ENCODE measurements at places on chromosomes 5 and 9. TPM values are rescaled to one million over a fixed set of nuclear protein-coding genes. Genes with fewer than 3 reads are reported as not detected.

Gene PCDHB7
- 0.68 TPM for total RNA-seq

- no peak for DNase-seq
These were observed 454.9 kb downstream of the ENC1 start for GRCh38 chr5:74185599-74185998.

Gene MELK
- 12.9 TPM for total RNA-seq

GRCh38 chr5:31486441-31486840, 45.5 kb downstream of the DROSHA start:
- DNase-seq: no peak

GRCh38 chr5:159106569-159107282, 7.0 kb upstream of the EBF1 start:
- DNase-seq: peak; percentile 84

GRCh38 chr5:68189171-68189570, 26.4 kb upstream of the PIK3R1 start:
- no peak for DNase-seq

Gene ELAVL2
- total RNA-seq: 0.47 TPM

GRCh38 chr9:92508018-92508820, 25.9 kb upstream of the ASPN start:
- DNase-seq: no peak

Gene AFAP1L1
- total RNA-seq: 264 TPM

GRCh38 chr5:32852535-32852934, 141.4 kb downstream of the NPR3 start:
- DNase-seq: no peak

DNA sequence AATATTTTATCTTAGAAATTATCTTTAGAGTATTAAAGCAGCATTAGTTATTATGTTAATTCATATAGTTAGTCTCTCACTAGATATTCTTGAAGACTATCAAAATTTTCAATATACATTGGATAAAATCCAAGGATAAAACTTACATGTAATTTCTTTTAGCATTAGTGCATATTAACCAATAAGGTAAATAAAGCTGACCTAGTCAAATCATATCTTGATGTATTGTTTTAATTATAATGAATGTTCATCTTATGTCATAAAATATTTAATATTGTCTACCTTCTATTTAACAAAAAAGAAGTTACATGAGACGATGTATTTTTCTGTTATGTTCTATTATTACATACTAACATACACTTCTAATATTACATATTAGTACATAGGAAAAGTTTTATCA, 301.7 kb upstream of the DAB2 start:
- no peak for DNase-seq

DNA sequence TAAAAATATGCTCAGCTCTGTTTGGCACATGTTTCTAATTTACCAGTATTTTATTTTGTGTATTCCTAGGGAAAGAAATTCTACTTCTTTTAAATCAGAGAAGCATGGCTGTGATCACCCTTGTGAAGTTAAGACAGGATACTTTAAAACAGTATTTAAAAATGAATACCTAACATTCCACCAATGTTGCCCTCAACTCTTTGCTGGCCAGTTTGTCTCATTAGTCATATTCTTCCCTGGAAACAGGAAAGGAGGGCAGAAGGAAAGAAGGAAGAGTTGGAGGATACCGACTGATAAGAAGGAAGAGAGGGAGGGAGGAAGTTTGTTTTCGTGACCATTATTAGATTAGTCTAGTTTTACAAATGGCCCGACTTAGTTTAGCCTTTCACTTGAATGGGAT, 137.4 kb downstream of the PLK2 start:
- DNase-seq: peak; percentile 25

GRCh38 chr9:131379056-131379455, 14.8 kb upstream of the PRRC2B start:
- DNase-seq: no peak

DNA sequence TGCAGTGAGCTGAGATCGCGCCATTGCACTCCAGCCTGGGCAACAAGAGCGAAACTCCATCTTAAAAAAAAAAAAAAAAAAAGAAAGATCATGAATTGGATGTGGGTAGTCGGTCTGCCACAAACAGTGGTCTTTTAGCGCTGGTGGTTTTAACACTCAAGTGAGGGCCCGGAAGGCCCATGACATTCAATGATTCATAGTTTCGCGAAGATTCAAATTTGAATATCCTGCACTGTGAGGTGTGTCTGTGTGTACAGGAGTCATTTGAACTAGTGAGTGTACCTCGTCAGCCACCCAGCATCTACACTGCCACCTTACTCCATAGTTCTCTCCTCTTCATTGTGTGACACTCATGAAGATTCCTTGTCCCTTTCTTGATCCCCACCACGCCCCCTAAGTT, 41.3 kb downstream of the CFAP77 start:
- no peak for DNase-seq

Gene ORM2
- not detected for total RNA-seq

DNA sequence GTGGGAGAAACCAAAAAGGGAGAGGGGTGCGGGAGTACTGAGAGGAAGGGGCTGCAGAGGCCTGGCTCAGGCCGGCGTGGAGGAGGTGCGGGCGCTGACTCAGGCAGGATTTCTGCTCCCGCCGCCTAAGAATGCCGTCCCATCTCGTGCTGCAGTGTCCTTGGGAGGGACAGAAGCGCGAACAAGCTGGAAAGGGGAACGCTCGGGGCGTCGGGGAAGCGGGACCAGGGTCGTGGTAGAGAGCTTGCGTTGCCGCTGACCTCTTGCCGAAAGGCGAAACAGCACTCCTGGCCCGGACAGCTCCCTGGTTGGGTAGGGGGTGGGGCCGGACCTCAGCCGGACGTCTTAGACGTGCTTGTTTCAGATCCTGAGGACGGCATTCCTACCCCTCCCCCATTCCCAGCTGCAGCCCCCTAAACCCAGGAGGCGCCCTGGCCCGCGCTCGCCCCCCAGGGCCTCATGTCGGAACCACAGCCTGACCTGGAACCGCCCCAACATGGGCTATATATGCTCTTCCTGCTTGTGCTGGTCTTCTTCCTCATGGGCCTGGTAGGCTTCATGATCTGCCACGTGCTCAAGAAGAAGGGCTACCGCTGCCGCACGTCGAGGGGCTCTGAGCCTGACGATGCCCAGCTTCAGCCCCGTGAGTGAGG, 1.1 kb downstream of the RELL2 start:
- peak; percentile 73 for DNase-seq

Gene COMMD10
- 41.5 TPM for total RNA-seq

- DNase-seq: peak; percentile 18
These were observed 701 bp downstream of the PARP8 start for GRCh38 chr5:50667023-50667652.

Gene FLT4
- total RNA-seq: 471 TPM

DNA sequence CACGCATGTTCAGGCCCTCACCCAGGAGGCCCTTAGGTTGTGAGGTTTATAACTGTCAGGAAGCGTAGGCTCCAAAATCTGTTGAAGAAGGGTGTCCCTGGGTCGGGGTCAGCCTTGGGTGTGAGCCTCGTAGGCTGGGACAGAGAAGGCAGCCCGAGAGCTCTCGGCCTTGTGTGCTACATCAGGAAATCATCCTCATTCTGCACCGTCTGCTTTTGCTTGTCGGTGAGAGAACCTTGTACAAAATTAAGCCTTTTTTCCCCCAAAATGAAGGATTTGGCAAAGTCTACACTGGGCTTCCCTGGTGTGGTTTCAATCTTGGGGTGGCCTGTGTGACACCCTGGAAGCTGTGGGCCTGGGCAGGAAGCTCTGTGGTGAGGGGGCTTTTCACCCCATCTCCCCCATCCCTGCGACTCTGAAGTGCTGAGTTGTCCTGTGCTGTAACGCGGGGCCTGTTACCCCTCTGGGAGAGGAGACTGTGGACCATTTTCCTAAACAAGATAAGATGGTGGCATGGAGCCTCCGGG, 55.3 kb downstream of the AHRR start:
- no peak for DNase-seq

Gene TPRN
- 4.6 TPM for total RNA-seq

DNA sequence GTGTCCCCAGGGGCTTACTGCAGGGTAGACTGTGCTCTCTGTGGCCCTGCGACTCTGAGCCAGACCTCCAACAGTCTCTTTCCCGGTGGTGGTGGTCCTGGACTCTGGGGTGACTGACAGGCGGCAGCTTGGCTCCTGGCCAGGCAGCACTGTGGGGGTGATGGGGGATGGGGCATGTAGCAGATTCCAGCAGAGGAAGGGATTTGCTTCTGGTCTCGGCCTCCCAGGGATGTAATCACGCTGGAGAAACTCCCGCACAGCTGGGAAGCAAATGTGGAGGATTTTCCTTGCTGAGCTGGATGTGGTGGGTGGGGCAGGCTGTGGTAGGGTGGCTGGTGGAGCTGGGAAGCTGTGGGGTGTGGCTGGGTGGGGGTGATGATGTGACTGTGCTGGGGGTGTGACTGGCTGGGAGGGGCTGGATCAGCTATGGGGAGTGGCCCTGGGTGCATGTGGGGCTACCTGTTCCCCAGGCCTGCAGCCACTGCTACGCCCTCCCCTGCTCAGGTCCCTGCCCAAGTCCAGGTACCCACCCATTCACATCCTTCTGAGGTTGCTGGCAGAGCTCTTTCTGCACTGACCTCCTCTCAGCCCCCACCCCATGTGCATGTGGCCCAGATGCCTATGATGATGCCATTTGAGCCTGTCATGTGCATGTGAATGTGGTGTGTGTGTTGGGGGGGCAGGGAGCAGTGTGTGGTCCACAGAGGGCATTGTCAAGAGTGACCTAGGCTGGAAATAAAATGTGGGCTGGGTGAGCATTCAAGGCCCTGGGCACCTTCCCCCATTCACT, 3.8 kb downstream of the NDST1 start:
- peak; percentile 34 for DNase-seq

DNA sequence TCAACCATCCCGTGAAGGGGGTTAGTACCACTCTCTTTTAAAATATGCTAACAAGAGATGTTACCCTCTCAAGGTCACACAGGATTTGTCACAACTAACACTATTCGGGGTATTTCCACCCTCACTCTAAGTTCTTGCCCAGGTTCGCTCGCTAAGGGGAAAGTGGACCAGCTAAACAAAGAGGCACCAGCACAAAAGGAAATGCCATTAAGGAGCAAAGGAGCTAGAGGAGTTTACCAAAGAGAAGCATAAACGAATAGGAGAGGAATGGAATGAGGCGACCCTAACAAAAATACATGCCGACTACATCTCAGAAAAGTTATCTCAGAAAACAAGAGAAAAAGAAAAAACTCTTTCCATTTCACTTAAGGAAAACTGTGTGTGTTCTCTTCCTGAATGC, 170.9 kb downstream of the DCP2 start:
- DNase-seq: no peak

- no peak for DNase-seq
These were observed 308.7 kb upstream of the BRINP1 start for GRCh38 chr9:119677811-119678505.

Gene LHFPL2
- total RNA-seq: 67.7 TPM

DNA sequence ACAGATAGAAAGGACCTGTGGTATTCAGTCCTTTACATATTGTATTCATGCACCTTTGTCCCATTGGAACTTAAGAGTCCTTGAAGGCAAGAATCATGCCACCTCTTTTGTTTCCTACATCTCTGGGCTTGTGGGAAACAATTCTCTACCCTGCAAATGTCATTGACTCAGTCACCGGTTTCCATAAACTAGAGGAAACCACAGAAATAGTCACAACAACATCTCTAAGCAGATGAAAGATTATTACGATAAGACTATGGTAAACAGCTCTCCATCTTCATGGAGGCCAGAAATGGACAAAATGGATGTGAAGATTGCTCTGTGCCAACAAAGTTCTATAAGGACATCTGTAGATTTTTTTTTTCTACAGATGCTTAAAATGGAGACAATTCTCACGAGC, 165.5 kb downstream of the PIK3R1 start:
- peak; percentile 10 for DNase-seq

GRCh38 chr5:173598686-173599085, 17.8 kb downstream of the BOD1 start:
- DNase-seq: no peak

DNA sequence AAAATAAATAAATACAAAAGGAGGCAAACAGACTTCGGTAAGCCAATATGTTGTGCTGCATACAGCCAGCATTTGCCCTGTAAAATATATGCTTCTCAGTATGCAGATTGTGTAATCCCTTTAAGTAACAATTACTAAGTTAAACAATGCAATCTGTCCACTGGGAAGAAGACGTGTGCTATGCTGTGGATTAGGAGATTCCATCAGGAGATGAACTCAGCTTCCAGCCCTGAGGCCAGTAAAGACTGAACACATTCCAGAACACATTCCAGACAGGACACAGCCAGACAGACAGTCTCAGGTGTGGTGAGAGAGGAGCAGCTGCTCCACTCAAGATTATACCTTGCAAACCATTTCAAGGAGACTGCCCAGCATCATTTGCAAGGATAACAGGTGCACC, 97.8 kb downstream of the MPDZ start:
- no peak for DNase-seq

Gene GARIN3
- not detected for total RNA-seq

- DNase-seq: peak; percentile 88
These were observed 2.6 kb upstream of the OLFML2A start for GRCh38 chr9:124774129-124774978.

Gene FSTL4
- 0.09 TPM for total RNA-seq

Gene IPO11
- total RNA-seq: 131 TPM

- peak; percentile 32 for DNase-seq
These were observed 41.3 kb downstream of the CAST start for GRCh38 chr5:96703384-96703920.

GRCh38 chr5:74056789-74057164, 430.8 kb downstream of the ARHGEF28 start:
- peak; percentile 65 for DNase-seq

Gene MCIDAS
- total RNA-seq: not detected

DNA sequence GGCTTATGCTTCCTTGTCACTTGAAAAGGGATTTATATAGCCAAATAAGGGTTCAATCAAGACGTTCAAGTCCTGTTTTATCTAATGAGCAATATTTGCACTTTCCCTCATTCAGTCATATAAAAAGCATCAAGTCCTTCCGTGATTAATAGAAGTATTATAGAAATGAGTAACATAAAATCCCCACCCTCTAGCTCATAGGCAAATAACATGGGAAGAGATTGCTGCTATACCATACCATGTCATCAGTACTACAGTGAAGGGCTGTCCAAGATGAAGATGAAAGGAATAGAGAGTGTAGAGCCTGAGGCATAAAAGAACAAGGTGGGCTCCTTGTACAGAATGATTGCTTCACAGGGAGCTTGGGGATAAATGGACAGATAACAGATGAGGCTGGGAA, 20.4 kb upstream of the PAPPA start:
- no peak for DNase-seq

GRCh38 chr9:124708633-124709291, 62.3 kb downstream of the NR6A1 start:
- peak; percentile 36 for DNase-seq

DNA sequence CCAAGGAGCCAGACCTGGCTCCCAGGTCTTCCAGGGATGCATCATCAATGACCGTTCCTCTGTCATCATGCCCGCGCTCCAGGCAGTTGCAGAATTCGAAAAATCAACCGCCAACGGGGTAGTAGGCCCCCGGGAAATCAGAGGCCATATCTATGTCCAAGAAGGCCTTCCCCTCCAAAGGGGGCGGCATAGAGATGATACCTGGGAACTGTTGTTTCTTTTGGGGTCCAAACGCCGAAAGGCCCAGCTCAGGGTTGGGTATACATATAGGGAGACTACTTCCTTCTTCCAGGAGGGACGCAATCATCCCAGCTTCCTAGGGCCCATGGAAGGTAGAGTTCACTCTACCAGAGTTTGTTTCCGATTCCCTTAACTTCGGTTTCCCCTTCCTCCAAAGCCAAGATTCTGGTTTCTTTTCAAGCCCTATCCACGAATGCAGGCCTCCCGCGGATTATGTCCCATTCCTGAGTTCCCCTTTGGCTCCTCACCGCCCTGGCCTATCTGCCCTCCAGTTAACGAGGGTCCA, 754 bp downstream of the DCAF12 start:
- DNase-seq: peak; percentile 25

GRCh38 chr5:146007989-146008388, 71.6 kb downstream of the SH3RF2 start:
- DNase-seq: no peak

Gene STK32A
- not detected for total RNA-seq

Gene GPR150
- total RNA-seq: 0.05 TPM

Data from dermis blood vessel endothelial cell (primary cell).